Left renal cortex interstitium (tissue), 4 donors: ENCODE measurements at places on chromosomes 2 and 18. TPM values are rescaled to one million over a fixed set of nuclear protein-coding genes. Genes with fewer than 3 reads are reported as not detected.

Gene ZSCAN30
- 53.8 TPM for polyA plus RNA-seq

Gene IL37
- polyA plus RNA-seq = not detected

Gene TMEM178A
- 121 TPM for polyA plus RNA-seq

Gene ATP8B1
- 24.1 TPM for polyA plus RNA-seq

Gene TUBB8B
- 0.76 TPM for polyA plus RNA-seq

Gene GPC1
- 37.8 TPM for polyA plus RNA-seq

Gene LYPD6
- polyA plus RNA-seq = 17.1 TPM

Gene KCNF1
- polyA plus RNA-seq = 1.6 TPM

Gene ABCB11
- 0.13 TPM for polyA plus RNA-seq

Gene TUBA4B
- 0.94 TPM for polyA plus RNA-seq

Gene CHMP1B
- polyA plus RNA-seq = 48.8 TPM

Gene ITGAV
- polyA plus RNA-seq = 76.1 TPM

Gene IKZF2
- 10.1 TPM for polyA plus RNA-seq

Gene PTH2R
- 56.4 TPM for polyA plus RNA-seq

Gene SELENOI
- 23.2 TPM for polyA plus RNA-seq

Gene KIF1A
- 11.1 TPM for polyA plus RNA-seq

Gene FAM110C
- 10.7 TPM for polyA plus RNA-seq

Gene APCDD1
- 179 TPM for polyA plus RNA-seq

Gene RSAD2
- polyA plus RNA-seq = 3.6 TPM

Gene CBLN2
- 10.2 TPM for polyA plus RNA-seq

Gene DOK6
- polyA plus RNA-seq = 17.6 TPM

Gene EIF2B4
- polyA plus RNA-seq = 44.1 TPM

Gene AMER3
- 0.03 TPM for polyA plus RNA-seq

Gene KRTCAP3
- polyA plus RNA-seq = 7.4 TPM

Gene C2orf78
- polyA plus RNA-seq = not detected

Gene COBLL1
- 117 TPM for polyA plus RNA-seq

Gene KLHL41
- polyA plus RNA-seq = 0.76 TPM

Gene CEP76
- 13.0 TPM for polyA plus RNA-seq

Gene CRYBA2
- not detected for polyA plus RNA-seq

Gene TBR1
- 0.04 TPM for polyA plus RNA-seq

Gene LRRTM1
- polyA plus RNA-seq = 27.4 TPM

Gene EXOC6B
- 20.7 TPM for polyA plus RNA-seq

Gene OXER1
- polyA plus RNA-seq = 13.2 TPM

Gene BMP10
- not detected for polyA plus RNA-seq

Gene OTOS
- 0.21 TPM for polyA plus RNA-seq

Gene UGT1A10
- not detected for polyA plus RNA-seq

Gene FAM161A
- 35.7 TPM for polyA plus RNA-seq

Gene ASTL
- 0.27 TPM for polyA plus RNA-seq

Gene SIGLEC15
- 0.81 TPM for polyA plus RNA-seq

Gene SLC9A4
- polyA plus RNA-seq = 10.9 TPM

Gene RFX8
- 0.73 TPM for polyA plus RNA-seq

Gene KIAA2012
- 0.11 TPM for polyA plus RNA-seq

Gene MC2R
- not detected for polyA plus RNA-seq

Gene NEU2
- not detected for polyA plus RNA-seq

Gene RAB27B
- polyA plus RNA-seq = 4.4 TPM

Gene CYTIP
- polyA plus RNA-seq = 2.1 TPM

Gene INHBB
- polyA plus RNA-seq = 0.09 TPM

Gene ADI1
- 81.9 TPM for polyA plus RNA-seq

Gene EFHD1
- 53.7 TPM for polyA plus RNA-seq

Gene RAX
- polyA plus RNA-seq = not detected

Gene PDE1A
- 16.9 TPM for polyA plus RNA-seq

Gene ERFE
- polyA plus RNA-seq = 5.3 TPM

Gene ALPG
- polyA plus RNA-seq = not detected

Gene BCL11A
- 11.7 TPM for polyA plus RNA-seq
